Activated naive CD4-positive, alpha-beta T cell treated with anti-CD3 and anti-CD28 coated beads, Interleukin-2, amount 10 ng/mL, durations not matched to agents 7 days and 5 days (primary cell): ENCODE measurements at places on chromosomes 13 and 19.

DNA sequence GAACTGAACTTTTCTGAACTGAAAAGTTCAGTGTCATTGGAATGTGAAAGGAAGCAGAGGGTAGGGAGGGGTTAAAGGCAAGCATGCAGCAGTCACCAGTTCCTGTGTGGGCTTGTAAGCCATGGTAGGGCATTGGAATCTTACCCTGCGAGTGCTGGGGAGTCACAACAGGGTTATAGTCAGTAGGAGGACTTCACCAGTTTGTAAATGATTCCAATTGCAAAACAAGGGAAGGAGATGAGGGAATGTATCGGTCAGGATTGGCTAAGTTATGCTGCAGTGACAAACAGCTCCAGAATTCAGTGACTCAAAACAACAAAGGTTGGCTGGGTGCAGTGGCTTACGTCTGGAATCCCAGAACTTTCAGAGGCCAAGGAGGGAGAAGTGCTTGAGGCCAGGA is 12.8 kb downstream of the LYPD3 start:
- no peak for DNase-seq
- H3K4me1 ChIP-seq: peaks cover 20% of the 10 kb centered on the region
- H3K27me3 ChIP-seq: peaks cover 31% of the 10 kb centered on the region
- H3K36me3 ChIP-seq: no peaks in the 10 kb centered on the region
- no peak overlapping the region for H3K4me3 ChIP-seq
- H3K27ac ChIP-seq: no peak overlapping the region

- DNase-seq: no peak
- H3K27ac ChIP-seq: no peak overlapping the region
- H3K4me3 ChIP-seq: no peak overlapping the region
- peaks cover 52% of the 10 kb centered on the region for H3K36me3 ChIP-seq
These were observed 23.4 kb downstream of the UHRF1 start for GRCh38 chr19:4932711-4933110.

DNA sequence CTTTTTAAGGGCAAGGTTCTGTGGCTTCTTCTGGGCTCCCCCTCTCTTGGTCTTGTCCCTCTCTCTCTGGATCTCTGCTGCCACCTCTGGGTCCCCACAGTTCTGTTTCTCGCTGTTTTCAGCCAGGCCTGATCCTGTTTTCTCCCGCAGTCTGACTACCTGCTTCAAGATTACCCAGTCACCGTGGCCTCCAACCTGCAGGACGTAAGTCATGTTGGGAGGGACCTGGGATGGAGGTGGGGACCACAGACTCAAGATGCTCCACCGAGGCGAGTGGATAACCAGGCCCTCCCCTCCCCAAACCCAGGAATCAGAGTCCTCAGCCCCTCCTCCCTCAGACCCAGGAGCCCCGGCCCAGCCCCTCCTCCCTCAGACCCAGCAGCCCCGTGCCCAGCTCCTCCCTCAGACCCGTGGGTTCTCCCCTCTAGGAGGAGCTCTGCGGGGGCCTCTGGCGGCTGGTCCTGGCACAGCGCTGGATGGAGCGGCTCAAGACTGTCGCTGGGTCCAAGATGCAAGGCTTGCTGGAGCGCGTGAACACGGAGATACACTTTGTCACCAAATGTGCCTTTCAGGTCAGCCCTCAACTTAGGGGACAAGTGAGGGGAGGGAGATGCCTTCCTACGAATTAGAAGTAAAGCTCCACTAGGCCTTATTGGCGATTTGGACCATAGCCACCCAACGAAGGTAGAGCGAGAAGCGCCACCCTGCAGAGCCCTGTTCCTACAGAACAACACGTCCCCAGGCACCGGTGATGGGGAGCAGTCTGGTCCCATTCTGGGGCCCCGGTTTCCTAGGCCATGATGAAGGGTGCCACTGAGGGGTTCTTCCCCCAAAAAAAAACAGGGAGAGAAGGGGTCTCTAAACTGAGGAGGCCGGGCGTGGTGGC is 2.2 kb downstream of the FLT3LG start:
- peaks cover 37% of the 10 kb centered on the region for H3K36me3 ChIP-seq
- H3K4me3 ChIP-seq: peak overlapping the region; percentile 89
- DNase-seq: peak; percentile 89
- peak overlapping the region; percentile 90 for H3K27ac ChIP-seq
- H3K4me1 ChIP-seq: peaks cover 51% of the 10 kb centered on the region

DNA sequence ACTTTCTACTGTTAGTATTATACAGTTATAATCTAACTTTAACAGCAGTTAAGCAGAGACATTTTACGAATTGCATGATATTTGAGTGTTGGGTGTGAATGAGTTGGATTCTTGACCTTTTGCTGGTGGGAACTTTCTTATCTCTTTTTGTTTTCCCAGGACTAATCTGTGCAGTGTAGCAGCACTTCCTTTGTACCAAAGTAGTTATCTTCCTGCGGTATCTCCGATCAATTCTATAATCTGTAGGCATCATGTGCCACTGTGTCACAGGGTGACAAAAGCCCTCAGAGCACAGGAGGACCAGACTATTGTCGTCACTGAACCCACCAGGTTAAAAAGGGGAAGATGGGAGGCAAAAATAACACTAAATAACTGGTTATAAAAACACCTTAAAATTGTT is 823.5 kb downstream of the GPC5 start:
- no peak for DNase-seq
- no peaks in the 10 kb centered on the region for H3K36me3 ChIP-seq
- no peaks in the 10 kb centered on the region for H3K27me3 ChIP-seq
- no peak overlapping the region for H3K27ac ChIP-seq
- no peak overlapping the region for H3K4me3 ChIP-seq

DNA sequence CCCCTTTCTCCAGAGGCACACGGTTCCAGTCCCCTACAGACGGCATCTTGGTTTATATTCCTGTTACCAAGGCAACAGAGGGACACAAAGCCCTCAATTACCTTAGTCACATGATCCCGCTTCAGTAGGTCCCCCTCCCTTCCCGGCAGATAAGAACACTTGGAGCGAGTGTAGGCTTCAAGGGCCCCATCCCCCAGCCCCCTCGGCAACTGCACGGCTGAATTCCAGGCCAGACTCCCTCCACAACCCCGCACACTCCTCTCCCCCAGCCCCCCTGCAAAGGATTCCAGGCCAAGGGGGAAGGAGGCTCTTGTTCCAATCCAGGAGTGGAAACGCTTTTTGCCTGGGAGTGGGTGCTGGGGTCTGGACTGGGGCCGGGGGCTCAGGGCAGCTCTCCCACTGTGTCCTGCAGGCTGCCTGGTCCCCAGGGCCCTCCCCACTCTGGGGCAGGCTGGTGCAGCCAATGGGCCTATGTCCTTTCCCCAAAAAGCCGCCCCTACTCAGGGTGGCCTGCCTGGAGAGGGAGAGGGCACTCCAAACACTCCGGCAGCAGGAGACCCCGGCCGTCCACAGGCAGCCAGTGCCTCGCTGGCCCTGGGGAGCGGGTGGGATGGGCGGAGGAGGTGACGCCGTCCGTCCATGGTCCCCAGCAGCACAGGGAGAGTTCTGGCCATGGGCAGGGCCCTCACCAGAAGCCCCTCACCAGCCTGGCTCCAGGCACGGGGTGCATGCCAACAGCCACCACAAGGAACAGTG is 62.6 kb downstream of the MLLT1 start:
- no peak overlapping the region for H3K4me3 ChIP-seq
- no peak for DNase-seq
- peaks cover 2% of the 10 kb centered on the region for H3K36me3 ChIP-seq
- no peaks in the 10 kb centered on the region for H3K27me3 ChIP-seq

DNA sequence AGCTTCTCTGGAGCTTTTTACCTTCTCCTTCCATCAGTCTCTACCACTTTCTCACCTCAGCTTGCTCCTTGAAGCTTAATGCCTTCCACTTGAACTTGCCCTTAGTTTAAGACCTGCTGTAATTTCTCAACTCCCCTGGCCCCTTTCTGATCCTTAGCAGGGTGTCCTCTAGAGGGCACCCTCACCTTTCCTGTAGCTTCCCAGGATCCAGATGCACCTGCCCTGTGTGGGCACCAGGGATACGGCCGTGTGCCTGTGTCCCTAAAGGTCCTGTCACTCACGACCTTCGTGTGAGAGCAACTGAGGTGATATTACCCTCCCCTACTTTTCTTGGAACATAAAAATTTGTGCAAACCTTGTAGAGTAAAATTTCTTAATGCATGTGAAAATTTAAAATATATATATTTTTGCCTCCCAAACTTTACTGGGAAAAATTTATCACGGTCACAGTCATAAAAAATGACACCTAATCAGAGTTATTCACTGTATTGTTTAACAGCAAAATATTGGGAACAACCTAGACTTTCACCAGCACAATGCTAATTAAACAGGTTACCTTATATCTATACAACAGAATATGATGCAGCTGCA is 46.4 kb downstream of the PSG3 start:
- DNase-seq: no peak
- no peak overlapping the region for H3K27ac ChIP-seq
- no peaks in the 10 kb centered on the region for H3K4me1 ChIP-seq
- no peak overlapping the region for H3K4me3 ChIP-seq
- no peaks in the 10 kb centered on the region for H3K36me3 ChIP-seq

DNA sequence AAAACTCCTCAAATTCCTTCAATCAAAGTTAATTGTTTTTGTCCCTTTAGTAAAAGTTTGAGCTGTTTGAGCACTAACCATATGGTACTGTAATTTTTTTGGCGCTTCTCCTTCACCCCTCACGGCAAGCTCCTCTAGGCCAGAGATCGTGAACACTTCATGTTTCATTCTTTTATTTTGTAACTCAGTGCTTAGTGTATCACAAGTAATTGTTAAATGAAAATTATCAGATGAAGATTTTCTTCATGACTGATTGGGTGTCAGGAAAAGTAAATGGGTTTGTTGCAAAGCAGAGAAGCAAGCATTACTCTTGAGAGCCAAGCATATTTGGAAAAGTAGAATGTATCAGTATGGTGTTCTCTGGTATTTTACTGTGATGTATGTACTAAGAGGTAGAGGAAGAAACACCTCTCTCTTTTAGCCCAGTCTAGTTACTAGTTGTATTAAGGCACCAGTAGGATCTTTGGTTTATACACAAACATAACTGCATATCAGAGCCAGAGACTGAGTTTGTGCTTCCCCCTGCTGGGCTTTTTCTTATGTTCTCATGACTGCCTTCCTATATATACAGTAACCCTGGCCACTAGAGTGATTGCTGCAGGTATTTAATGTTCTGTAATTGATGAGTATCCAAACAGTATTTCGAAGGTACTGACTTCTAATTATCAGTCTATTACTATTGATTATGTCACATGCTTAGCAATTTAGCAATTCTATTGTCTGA is 202.3 kb upstream of the KLHL1 start:
- no peak for DNase-seq
- no peaks in the 10 kb centered on the region for H3K36me3 ChIP-seq
- H3K27me3 ChIP-seq: no peaks in the 10 kb centered on the region
- no peak overlapping the region for H3K27ac ChIP-seq

- no peaks in the 10 kb centered on the region for H3K36me3 ChIP-seq
- no peaks in the 10 kb centered on the region for H3K4me1 ChIP-seq
- no peak overlapping the region for H3K4me3 ChIP-seq
These were observed 4.3 kb downstream of the CD209 start for GRCh38 chr19:7742991-7743390.

GRCh38 chr13:22276616-22277015 is 605.7 kb downstream of the FGF9 start:
- H3K27me3 ChIP-seq: no peaks in the 10 kb centered on the region
- no peak overlapping the region for H3K27ac ChIP-seq
- H3K4me3 ChIP-seq: no peak overlapping the region
- H3K36me3 ChIP-seq: no peaks in the 10 kb centered on the region

GRCh38 chr13:112587764-112588489 is at the start of gene TUBGCP3:
Gene TUBGCP3, minus strand, starts transcription at chr13:112588153. Its CDS starts 173 bp downstream, at chr13:112587980.
- peak within 1 kb of the TSS; percentile 82 for H3K4me3 ChIP-seq
- peak; percentile 83 for DNase-seq
- peaks cover 8% of the 10 kb centered on the region for H3K27me3 ChIP-seq
- H3K27ac ChIP-seq: peak within 1 kb of the TSS; percentile 86
- peaks cover 36% of the 10 kb centered on the region for H3K4me1 ChIP-seq

GRCh38 chr13:21569686-21570085 is 34.3 kb downstream of the MICU2 start:
- no peak overlapping the region for H3K27ac ChIP-seq
- no peaks in the 10 kb centered on the region for H3K27me3 ChIP-seq
- peaks cover 5% of the 10 kb centered on the region for H3K36me3 ChIP-seq
- no peak for DNase-seq
- no peaks in the 10 kb centered on the region for H3K4me1 ChIP-seq

DNA sequence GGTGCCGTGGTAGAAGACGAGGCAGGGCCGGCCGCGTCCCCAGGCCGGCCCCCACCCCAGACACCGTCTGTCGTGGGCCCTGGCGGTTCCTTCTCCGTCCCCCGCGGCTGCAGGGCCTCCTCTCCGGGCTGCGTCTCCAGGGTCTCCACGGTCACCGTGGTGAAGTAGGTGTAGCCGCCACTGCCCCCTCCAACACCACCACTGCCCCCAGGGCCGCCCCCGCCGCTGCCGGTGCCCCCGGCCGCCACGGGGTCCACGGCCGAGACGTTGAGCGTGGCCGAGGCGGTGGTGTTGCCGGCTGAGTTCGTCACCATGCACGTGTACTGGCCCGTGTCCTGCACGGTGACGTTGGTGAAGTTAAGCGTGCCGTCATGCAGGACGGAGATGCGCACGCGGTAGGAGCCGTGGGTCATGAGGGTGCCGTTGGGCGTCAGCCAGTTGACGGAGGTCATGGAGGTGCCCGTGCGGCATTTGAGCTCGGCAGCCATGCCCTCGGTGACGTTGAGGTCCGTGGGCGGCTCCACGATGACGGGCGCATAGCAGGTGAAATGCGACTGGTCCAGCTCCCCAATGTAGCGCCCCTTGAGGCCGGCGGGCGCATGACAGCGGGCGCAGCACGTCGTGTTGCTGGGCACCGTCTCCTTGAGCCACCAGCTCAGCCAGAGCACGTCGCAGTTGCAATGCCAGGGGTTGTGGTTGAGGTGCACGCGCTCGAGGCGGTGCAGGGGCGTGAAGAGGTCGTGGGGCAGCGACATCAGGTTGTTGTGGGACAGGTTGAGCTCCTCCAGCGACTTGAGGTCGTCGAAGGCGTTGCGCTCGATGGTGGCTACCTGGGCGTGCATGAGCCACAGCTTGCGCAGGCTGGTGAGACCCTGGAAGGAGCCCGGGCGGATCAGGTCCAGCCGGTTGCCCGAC is 4.6 kb upstream of the ASPDH start:
- H3K4me1 ChIP-seq: peaks cover 4% of the 10 kb centered on the region
- H3K36me3 ChIP-seq: no peaks in the 10 kb centered on the region
- no peak overlapping the region for H3K4me3 ChIP-seq
- DNase-seq: no peak
- H3K27ac ChIP-seq: no peak overlapping the region
- H3K27me3 ChIP-seq: peaks cover 40% of the 10 kb centered on the region

- peaks cover 45% of the 10 kb centered on the region for H3K36me3 ChIP-seq
- no peak overlapping the region for H3K4me3 ChIP-seq
- no peak overlapping the region for H3K27ac ChIP-seq
- no peak for DNase-seq
- H3K27me3 ChIP-seq: no peaks in the 10 kb centered on the region
These were observed 5.7 kb downstream of the ZNF566 start for GRCh38 chr19:36483653-36484052.

- peaks cover 23% of the 10 kb centered on the region for H3K27me3 ChIP-seq
- H3K36me3 ChIP-seq: no peaks in the 10 kb centered on the region
- H3K27ac ChIP-seq: no peak overlapping the region
- H3K4me1 ChIP-seq: peaks cover 9% of the 10 kb centered on the region
- no peak overlapping the region for H3K4me3 ChIP-seq
These were observed 52.0 kb downstream of the RAB20 start for GRCh38 chr13:110509478-110509926.

GRCh38 chr13:113542751-113543424 is 41.7 kb upstream of the TFDP1 start:
- peaks cover 21% of the 10 kb centered on the region for H3K36me3 ChIP-seq
- no peaks in the 10 kb centered on the region for H3K27me3 ChIP-seq
- H3K4me1 ChIP-seq: no peaks in the 10 kb centered on the region
- DNase-seq: no peak
- no peak overlapping the region for H3K4me3 ChIP-seq
